ENCODE measurements at places on chromosomes 7 and 10.

DNA sequence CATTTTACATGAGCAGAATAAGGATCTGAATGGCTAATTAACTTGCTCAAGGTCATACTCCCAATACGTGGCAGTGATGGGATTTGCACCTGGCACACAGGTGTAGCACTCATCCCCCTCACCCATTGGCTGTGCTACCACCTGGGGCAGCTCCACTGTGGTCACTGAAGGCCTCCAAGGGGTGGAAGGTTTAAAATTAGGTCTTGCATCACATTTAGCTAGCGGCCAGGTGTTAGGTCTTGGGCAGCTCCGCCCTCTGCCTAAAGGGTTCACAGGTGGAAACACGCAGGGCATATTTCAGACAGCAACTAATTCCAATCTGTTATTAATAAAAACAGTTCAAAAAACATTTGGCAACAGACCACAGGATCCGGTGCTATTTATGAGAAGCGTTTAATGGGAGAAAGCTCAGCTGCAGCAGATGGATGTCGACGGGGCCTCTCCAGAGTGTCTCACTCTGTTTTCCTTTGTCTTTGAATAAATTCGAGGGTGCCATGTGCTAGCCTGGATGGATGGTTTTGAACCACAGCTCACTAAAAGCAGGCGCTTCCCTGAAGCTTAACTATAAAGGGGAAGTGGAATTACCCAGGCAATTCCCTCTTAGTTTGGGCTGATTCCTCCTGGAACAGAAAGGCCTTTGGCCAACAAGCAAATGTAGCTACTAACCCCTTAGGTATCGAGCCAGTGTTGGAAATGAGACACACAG, 1017.6 kb downstream of the TYW1 start:
- no peak for DNase-seq

DNA sequence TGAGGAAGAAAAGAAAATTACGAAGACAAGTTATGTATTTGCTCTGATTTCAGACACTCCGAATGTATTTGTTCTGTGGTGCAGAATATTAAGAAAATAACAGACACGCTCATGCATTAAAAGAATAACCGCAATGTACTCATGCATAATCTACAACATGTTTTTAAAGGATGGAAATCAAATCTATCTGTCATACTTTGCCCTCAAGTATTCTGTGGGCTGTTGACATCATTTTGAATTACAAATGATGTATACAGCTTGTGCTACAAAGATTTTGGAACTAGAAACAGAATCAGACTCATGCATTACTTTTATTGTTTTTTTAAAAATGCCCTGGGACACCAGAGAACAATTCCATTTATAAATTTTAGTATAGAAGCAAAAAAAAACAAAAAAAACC, 69.9 kb downstream of the APBB1IP start:
- no peak for DNase-seq

- DNase-seq = no peak
Observed at GRCh38 chr10:14405076-14406065, 74.6 kb upstream of the FRMD4A start.

GRCh38 chr7:131105799-131106680, 221.6 kb upstream of the MKLN1 start:
- DNase-seq = peak; percentile 95

DNA sequence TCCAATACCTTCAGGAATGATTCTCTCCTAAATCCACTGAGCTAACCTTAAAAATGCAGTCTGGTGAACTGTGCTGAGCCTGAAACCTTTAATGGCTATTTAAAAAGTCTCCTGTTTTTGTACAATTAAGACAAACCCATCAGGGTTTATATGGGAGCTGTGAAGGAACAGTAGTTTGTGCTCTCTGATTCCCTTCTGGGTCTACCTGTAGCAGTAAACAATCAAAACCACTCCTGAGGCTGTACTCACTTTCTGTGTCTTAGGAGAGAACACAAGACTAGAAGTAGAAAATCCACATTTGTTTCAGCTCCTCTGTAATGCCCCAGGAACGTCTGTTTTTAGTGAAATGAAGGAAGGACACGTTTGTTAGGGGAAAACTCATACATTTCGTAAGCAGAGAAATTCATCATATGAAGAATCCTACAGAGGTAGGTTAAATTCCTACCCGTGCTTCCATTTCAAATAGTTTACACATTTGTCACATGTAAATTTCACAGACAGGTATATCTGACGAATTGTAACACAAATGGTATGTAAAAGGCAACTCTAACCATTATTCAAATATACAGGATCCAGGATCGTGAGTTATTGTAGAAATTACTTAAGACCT, 2.6 kb downstream of the CUX1 start:
- no peak for DNase-seq

DNA sequence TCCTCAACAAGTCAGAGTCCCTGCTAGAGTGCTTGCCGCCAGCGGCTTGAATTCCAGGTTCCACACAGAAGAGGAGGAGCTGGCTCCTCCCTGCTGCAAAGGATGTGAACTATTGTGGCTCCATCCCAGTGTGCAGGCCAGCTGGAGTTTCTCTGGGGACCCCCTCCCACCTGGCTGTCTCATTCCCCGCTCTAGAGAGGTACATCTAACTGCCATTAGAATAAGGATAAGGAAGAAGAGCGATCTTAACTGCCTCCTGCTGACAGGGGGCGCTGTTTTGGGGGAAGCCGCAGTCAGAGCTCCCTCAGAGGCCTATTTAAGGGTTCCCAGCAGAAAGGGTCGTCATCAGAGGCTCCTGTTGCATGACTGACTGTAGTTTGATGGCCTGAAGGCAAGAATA, 40.8 kb upstream of the HECW1 start:
- no peak for DNase-seq

GRCh38 chr10:124094419-124094785, 1.0 kb upstream of the CHST15 start:
- no peak for DNase-seq

- DNase-seq = no peak
Observed at GRCh38 chr10:117757086-117757720, 214.7 kb downstream of the EMX2 start.

DNA sequence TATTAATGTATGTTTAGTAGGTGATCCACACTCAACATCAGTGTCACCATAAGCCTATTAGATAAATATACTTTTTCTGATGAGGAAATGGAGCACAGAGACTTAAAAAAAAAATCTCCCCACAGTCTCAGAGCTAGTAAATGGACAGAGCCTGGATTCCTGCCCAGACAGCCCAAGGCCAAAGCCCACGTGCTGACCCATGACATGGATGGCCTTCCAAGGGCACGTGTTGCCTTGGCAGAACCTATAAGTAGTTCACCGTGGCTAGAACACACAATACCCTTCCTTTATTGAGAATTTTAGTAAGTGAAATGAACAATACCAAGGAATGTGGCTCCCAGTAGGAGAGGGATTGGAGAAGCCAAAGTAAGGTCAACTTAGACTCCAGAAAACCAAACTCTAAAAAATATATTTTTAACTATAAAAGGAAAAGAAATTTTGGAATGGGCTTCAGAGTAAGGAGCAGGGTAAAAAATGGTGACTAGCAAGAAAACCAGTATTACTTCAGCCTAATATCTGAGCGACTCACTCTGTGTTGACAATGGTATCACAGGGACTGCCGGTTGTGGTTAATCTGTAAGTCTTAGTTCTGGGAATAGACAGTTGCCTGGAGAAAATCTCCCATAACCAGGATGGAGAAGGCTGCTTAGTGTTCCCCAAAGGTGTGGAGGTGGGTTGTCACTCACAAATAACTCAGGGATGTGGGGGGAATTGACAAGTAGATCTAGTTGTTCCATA, 223.0 kb downstream of the SORCS1 start:
- no peak for DNase-seq
